ENCODE measurements at places on chromosomes 1 and 21.

DNA sequence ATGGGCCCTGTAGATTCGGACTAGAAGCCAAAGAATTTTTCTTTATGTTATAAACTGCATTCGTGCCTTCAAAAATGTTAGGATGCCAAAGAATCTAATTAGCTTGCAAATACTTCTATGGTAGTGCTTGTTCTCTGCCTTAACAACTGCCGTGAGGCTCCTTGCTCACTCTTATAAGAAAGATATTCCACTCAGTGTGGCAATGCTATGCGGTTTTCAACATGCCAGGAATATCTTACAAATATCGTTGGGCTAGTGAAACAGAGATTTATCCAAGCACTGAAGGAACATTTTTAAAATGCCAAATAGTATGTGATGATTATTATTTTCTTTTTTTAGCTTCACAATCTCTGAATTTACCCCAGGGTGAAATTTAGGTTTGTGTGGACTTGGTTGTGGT, 198.2 kb downstream of the GREM2 start:
- DNase-seq = no peak

DNA sequence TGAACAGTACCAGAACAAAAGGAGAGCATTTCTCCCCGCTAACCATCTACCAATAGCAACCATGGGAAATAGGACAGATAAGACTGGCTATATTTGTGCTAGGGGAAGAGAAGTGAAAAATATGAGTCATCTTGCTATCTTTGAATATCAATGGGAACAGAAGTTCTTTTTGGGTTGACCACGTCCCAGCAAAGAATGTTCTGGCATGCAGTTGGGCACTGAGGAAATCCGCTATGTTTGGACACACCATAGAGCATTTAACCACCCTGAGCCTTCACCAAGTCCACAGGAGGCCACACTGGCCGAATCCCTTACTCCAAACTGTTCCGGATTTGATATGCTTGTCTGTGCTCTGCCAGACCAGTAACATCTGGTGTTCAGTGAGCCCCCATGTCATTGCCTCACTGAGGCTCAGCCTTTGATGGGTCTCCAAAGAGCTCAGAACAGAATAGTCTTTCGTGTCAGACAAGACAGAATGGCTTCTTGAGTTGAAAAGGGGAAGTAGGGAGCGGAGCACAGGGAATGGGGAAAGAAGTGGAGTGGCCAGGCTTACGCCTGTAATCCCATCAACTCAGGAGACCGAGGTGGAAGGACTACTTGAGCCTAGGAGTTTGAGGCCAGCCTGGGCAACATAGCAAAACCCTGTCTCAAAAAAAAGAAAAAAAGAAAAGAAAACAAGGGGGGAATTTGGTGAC, 81.4 kb downstream of the SMYD2 start:
- no peak for DNase-seq

GRCh38 chr1:202698276-202698675, 12.0 kb downstream of the SYT2 start:
- DNase-seq = no peak

DNA sequence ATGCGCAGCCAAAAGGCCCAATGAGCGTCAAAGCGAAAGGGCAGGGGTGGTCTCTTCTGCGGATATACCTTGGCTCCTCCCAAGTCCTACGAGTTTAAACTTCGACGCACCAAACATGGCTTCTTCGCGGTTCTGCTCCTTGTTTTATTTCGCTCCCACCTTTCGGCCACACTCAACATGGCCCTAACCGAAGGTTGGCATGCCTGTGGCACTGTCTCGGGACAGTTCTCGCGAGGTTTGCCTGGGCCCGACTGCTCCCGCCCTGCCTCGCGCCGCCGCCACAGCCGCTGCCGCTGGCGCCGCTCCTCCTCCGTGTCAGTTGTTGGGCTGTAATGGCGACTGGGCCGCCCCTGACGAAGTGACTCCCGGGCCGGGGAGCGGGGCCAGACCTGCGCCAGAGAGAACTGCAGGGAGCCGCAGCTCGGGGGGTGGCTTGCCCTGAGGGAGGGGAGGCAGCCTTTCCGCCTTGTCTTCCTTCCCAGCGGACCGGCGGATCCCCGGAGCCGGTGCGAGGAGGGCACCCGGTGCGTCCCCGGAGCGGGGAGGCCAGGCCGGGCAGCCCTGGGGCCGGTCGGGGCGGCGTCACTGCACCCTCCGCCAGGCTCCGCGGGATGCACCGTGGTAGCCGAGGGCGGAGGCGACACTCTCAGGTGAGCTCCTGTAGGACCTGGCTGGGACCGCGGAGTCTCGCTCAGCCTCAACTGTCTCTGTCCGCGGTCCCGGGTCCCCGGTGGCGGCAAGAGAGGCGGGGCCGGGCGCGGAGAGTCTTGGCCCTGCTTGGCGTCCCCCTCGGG, at the start of gene CEP350:
Gene CEP350 (plus strand): TSS at position 318 of the 794 bp plus-strand sequence. CDS start 31,372 bp downstream, outside the sequence.
- DNase-seq = peak; percentile 82

DNA sequence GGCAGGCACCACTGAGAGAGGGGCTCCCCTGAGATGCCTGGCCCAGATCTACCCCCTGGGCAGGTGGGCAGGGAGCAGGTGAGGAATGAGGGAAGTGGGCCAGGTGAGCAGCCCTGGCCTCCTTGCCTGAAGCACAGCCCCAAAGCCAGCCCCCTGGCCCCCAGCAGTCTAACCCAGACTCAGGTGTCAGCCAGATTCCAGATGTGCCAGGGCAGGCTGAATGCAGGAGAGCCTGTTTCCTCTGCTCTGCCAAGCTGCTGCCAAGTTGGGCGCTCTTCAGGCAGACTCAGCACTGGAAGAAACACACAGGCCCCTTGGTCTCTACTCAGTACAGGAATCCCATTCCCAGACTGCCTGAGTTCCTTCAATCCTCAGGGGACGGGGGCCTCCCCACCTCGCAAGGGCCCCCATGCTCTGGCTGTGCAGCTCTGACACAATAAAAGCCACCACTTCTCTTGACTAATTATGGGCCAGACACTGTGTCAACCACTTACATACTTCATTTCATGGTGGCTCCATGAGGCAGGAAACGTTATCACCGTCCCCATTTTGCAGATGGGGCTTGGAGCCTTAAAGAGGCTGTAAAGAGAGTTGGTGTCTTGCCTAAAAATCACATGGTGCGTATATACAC, 20.4 kb downstream of the ARHGEF19 start:
- no peak for DNase-seq

DNA sequence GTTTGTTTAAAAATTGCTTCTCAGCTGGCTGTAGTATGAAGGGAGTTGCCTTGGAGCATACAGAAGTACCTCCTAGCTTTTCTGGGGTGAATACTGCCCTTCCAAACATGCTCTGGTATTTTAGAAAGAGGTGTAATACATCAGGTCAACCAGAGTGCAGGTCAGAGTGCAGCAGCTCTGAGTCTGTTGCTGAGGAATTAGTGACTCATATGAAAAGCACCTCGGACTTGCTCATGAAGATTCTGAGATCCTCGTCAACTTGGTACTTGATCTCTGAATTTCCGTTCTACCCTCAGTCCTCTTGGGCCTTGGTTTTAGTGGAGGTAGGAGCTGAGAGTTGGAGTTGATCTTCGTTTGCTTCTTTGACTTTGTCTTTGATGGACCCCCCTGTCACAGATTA, 67.3 kb downstream of the NOS1AP start:
- DNase-seq = no peak

GRCh38 chr1:41341772-41342562, 19.3 kb upstream of the FOXO6 start:
- DNase-seq = no peak
